ENCODE measurements at places on chromosomes 4 and X.

DNA sequence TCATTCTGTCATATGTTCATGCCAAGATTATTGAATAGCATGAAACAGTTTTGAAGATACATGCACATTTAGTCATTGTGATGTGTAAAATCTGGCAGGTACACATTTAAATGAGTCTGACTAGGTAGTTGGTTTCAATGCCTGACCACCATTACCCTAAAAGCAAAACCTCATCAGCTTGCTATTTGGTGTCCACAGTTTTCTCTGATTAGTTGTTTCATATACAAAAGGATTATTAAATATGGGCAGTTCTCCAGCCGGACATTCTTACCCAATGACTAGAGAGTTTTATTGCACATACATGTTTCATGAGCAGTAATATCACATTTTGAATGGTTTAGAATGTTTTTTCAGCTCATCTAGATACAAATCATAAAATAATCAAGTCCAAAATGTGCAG, 23.7 kb downstream of the DCHS2 start:
- no peak for DNase-seq

- no peak for DNase-seq
Measured at GRCh38 chr4:36324808-36325207, 43.4 kb downstream of the DTHD1 start.

GRCh38 chr4:176864238-176864637, 71.5 kb upstream of the VEGFC start:
- DNase-seq: no peak

- DNase-seq: no peak
Measured at GRCh38 chrX:21875013-21875412, 19.2 kb downstream of the YY2 start.

DNA sequence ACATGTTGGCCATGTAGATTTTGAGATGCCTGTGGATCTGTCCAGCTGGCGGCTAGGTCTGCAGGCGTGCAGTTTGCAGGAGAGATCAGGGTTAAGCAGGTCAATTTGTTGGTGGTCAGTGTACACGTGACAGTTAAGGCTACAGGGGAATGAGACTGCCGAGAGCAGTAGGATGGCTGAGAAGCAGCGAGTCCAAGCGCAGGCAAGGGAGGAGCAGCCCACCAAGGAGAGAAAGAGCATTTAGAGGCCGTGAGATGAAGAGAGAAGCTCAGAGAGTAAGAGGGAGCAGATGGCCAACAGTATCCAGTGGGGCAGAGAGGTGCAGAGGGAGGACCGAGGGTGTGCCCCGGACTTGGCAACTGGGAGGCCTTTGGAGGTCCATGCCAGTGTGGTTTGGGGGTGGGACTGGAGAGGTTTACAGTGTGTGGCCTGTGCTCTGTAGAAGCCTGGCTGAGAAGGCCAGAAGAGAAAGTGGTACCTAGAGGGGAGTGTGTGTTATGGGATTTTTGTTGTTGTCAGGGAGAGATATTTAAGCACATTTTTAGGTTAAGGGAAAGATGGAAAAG, 18.4 kb downstream of the SNX25 start:
- DNase-seq: no peak

- no peak for DNase-seq
Measured at GRCh38 chrX:115940348-115940747, 230.2 kb upstream of the AGTR2 start.

GRCh38 chrX:121365572-121366161, 318.3 kb downstream of the GLUD2 start:
- no peak for DNase-seq
